Breast epithelium (tissue), 4 donors: ENCODE measurements at places on chromosomes 5 and 9. TPM values are rescaled to one million over a fixed set of nuclear protein-coding genes. Genes with fewer than 3 reads are reported as not detected.

FOXD4L4 gene
- total RNA-seq = 0.32 TPM

GRCh38 chr5:59065554-59065953 is 482.7 kb downstream of the RAB3C start:
- no peak overlapping the region for H3K4me3 ChIP-seq
- no peaks in the 10 kb centered on the region for H3K4me1 ChIP-seq
- H3K27me3 ChIP-seq = no peaks in the 10 kb centered on the region
- no peaks in the 10 kb centered on the region for H3K36me3 ChIP-seq
- no peak overlapping the region for H3K27ac ChIP-seq

DNA sequence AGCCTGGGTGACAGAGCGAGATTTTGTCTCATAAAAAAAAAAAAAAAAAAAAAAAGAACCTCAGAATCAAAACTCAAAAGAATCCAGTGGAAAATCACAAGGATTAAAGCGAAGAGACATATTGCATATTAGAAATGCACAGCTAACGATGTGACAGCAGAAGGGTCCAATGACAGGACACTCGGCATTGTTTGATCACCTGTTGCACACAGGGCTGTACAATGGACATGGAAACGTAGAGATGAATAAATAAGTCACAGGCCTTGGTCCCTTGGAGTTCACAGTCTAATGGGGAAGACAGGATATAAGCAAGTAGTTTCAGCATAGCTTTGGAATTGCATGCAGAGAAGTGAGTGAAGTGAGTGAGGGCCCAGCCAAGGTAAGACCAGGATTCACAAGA is 25.9 kb upstream of the PIK3R1 start:
- H3K36me3 ChIP-seq = no peaks in the 10 kb centered on the region
- no peak for DNase-seq
- H3K27ac ChIP-seq = no peak overlapping the region
- no peaks in the 10 kb centered on the region for H3K27me3 ChIP-seq
- no peaks in the 10 kb centered on the region for H3K4me1 ChIP-seq

- no peaks in the 10 kb centered on the region for H3K27me3 ChIP-seq
- DNase-seq = no peak
- H3K4me1 ChIP-seq = no peaks in the 10 kb centered on the region
Observed at GRCh38 chr9:133505186-133505830, 19.5 kb downstream of the MYMK start.

PCDHAC2 gene
- 2.6 TPM for total RNA-seq

DNA sequence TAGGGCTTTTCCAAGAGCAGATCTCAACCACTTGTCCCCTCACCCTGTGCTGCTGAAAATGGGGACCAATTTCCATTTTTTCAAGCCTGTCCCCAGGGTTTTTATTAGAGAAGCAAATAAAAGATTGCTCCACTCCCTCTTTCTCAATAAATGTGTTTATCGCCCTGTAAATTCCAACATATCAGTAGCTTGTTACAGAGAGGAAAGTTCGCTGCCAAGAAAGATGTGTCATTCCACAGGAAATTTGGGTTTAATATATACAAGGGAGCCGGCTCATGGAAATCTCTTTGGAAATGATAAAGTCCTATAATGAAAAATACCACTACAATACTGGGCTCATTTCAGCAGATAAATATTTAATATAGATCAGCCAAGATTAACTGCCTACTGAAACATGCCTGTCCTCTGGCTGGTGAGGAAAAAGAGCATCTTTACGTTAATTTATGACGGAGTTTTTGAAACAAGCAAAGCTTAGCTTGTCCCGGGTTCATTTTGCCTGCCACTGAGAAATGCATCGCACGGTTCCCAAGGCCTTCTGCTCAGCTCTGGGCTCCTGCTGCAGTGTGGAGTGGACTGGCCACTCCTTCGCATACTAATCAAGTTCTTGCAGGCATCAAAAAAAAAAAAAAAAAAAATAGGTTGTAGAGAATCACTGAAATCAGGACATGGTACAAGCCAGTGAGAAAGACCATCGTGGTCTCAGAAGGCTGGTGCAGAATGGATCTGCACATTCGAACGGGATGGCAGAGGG is 84.5 kb downstream of the BRINP1 start:
- H3K27ac ChIP-seq = no peak overlapping the region
- no peaks in the 10 kb centered on the region for H3K36me3 ChIP-seq
- no peak for DNase-seq
- no peaks in the 10 kb centered on the region for H3K27me3 ChIP-seq

MSMP gene
- not detected for total RNA-seq

OBP2B gene
- 0.98 TPM for total RNA-seq

CARTPT gene
- total RNA-seq = not detected

IRX4 gene
- 0.64 TPM for total RNA-seq

ANXA2R gene
- total RNA-seq = 4.6 TPM

DNA sequence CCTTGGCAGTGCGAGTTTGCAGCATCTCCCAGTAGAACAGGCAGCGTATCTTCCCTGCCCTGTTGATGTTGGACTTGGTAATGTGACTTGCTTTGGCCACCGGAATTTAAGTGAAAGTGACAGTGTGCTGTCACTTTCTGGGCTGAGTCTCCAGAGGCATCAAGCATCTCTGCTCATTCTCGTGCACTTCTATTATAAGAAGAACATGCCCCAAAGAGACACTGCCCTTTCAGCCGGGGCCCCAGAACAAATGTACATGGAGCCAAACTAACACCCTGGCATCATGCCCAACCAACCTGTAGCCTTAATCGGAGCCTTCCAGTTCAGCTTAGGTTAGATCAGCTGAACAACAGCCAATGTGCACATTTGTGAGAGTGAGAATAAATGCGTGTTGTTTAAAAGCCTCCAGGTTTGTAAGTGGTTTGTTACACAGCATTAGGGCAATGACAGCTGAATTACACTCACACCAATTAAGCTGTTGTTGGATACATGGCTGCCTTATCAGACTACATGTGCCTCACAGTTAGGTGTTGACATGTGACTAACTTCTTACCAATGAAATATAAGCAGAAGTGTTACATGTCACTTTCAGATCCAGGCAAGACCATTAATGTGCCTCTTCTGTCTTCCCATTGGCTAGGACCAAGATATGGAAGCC is 22.1 kb upstream of the FRMD3 start:
- H3K27me3 ChIP-seq = no peaks in the 10 kb centered on the region
- H3K4me3 ChIP-seq = no peak overlapping the region
- H3K36me3 ChIP-seq = no peaks in the 10 kb centered on the region
- H3K27ac ChIP-seq = no peak overlapping the region

- no peak overlapping the region for H3K27ac ChIP-seq
- H3K36me3 ChIP-seq = no peaks in the 10 kb centered on the region
- no peaks in the 10 kb centered on the region for H3K4me1 ChIP-seq
- H3K27me3 ChIP-seq = no peaks in the 10 kb centered on the region
- no peak for DNase-seq
Observed at GRCh38 chr9:78010445-78010844, 21.2 kb downstream of the GNAQ start.

RASEF gene
- 39.3 TPM for total RNA-seq

GRCh38 chr9:98021306-98022040 is 35.1 kb upstream of the NANS start:
- no peak overlapping the region for H3K27ac ChIP-seq
- H3K27me3 ChIP-seq = no peaks in the 10 kb centered on the region
- no peaks in the 10 kb centered on the region for H3K36me3 ChIP-seq

DNA sequence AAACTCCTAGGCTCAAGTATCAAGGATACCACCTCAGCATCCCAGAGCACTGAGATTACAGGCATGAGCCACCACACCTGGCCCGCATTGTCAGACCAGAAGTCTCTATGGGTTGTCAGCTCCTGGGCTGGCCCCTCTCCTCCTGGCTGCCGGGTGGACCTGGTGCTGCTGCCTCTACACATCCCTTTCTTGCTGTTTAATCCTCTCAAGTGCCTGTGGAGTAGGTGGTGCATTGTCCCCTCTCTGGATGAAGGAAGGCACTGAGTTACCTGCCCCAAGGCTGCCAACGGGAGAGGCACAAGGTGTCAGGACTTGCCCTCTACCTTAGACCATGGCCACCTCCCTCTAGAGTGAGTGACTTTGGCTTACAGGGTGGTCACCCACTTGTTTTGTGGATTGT is 37.4 kb downstream of the PHF2 start:
- H3K4me3 ChIP-seq = no peak overlapping the region
- H3K36me3 ChIP-seq = no peaks in the 10 kb centered on the region
- DNase-seq = no peak
- H3K27ac ChIP-seq = no peak overlapping the region

PCDHA4 gene
- total RNA-seq = 2.6 TPM

DNA sequence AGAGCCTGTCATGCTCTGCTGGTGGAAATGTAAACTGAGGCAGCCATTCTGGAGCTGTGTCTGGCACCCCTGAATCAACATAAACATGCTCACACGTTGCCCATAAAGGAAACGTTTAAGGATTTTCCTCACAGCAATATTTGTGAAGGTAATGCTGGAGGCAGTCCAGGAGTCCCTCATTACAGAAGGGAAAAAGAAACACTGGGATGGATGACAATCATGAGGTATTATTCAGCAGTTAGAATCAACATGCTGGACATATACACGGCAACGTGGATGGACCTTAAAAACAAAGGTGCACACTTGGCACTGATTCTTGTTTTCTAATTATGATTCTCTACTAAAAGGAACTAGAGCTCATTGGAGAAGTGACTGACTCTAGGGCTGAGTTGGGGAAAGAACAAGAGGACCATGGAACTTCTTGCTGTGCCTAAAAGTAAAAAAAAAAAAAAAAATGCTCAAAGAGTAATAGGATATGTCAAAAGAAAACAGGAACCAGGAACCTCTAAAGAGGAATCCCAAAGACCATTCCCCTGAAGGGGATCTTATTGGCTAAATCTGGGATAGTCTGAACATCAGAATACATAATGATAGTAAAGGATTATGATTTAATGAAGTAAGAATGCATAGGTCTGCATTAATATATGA is 18.6 kb downstream of the B4GALT1 start:
- DNase-seq = no peak
- H3K27ac ChIP-seq = no peak overlapping the region
- H3K27me3 ChIP-seq = no peaks in the 10 kb centered on the region
- peaks cover 11% of the 10 kb centered on the region for H3K4me1 ChIP-seq
- H3K4me3 ChIP-seq = no peak overlapping the region

GRCh38 chr9:25519286-25519685 is 159.0 kb downstream of the TUSC1 start:
- H3K36me3 ChIP-seq = no peaks in the 10 kb centered on the region
- H3K4me3 ChIP-seq = no peak overlapping the region
- DNase-seq = no peak
- H3K27me3 ChIP-seq = no peaks in the 10 kb centered on the region
- no peaks in the 10 kb centered on the region for H3K4me1 ChIP-seq
- H3K27ac ChIP-seq = peak overlapping the region; percentile 65

ANKDD1B gene
- total RNA-seq = 1.4 TPM

GRCh38 chr9:129351058-129351641 is 173.1 kb upstream of the IER5L start:
- no peaks in the 10 kb centered on the region for H3K36me3 ChIP-seq
- peak overlapping the region; percentile 92 for H3K27ac ChIP-seq
- H3K27me3 ChIP-seq = no peaks in the 10 kb centered on the region
- H3K4me3 ChIP-seq = no peak overlapping the region
- H3K4me1 ChIP-seq = no peaks in the 10 kb centered on the region
- no peak for DNase-seq

DNA sequence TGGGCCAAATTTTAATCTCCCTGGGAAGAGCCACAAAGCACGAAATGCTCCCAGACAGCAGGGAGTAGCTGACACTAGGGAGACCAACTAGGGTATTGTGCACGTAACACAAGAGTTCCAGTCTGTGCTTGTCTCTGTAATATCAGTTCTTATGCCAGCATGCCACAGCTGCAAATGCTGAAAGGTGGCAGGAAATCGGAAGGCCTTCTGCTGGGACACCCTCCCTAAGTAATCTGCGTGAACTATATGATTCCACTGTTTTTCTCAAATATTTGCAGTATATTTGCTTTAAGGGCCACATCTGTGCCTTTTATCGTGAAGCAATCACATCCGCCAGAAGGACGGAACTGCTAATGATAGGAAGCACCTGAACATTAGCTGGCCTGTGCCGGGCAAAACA is 12.6 kb downstream of the VLDLR start:
- H3K4me3 ChIP-seq = no peak overlapping the region
- H3K27ac ChIP-seq = no peak overlapping the region
- H3K36me3 ChIP-seq = no peaks in the 10 kb centered on the region
- no peaks in the 10 kb centered on the region for H3K27me3 ChIP-seq
